Stimulated activated CD4-positive, alpha-beta T cell treated with anti-CD3 and anti-CD28 coated beads, Interleukin-4, amount 100 ng/mL, for 24 hours (primary cell): ENCODE measurements at places on chromosomes 16 and 17.

- no peak for DNase-seq
Observed at GRCh38 chr17:16820161-16820877, 130.3 kb downstream of the CCDC144A start.

DNA sequence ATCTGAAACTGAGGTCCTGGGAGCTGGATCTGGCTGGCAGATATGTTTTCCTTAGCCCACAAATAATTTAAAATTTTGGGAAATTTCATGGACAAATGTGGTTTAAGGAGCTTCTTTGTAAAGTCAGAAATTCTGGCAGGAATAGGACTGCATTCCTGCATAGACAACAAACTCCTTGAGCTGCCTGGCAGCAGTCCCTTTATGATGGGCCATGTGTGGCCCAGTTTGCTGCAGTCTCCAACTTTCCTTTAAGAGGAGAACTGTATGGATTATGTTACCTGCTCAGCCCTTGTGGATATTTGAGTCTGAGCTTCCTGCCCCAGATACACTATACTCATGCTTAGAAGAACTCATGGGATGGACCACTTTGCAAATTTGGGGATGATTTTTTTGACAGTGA lies 48.5 kb upstream of the HS3ST2 start:
- DNase-seq = no peak

- DNase-seq = no peak
Observed at GRCh38 chr17:61255647-61256046, 144.0 kb upstream of the TBX2 start.

GRCh38 chr17:79355165-79355564 lies 255.7 kb downstream of the RBFOX3 start:
- DNase-seq = no peak

GRCh38 chr17:54736573-54736972 lies 164.1 kb upstream of the TOM1L1 start:
- no peak for DNase-seq

- no peak for DNase-seq
Observed at GRCh38 chr17:8412089-8412488, 14.5 kb upstream of the RNF222 start.

- no peak for DNase-seq
Observed at GRCh38 chr16:88772871-88773811, 11.9 kb downstream of the PIEZO1 start.

GRCh38 chr16:66984892-66985311 lies 3.5 kb upstream of the CES4A start:
- DNase-seq = peak; percentile 72

GRCh38 chr17:17347956-17348871 lies 45.0 kb downstream of the NT5M start:
- DNase-seq = no peak

DNA sequence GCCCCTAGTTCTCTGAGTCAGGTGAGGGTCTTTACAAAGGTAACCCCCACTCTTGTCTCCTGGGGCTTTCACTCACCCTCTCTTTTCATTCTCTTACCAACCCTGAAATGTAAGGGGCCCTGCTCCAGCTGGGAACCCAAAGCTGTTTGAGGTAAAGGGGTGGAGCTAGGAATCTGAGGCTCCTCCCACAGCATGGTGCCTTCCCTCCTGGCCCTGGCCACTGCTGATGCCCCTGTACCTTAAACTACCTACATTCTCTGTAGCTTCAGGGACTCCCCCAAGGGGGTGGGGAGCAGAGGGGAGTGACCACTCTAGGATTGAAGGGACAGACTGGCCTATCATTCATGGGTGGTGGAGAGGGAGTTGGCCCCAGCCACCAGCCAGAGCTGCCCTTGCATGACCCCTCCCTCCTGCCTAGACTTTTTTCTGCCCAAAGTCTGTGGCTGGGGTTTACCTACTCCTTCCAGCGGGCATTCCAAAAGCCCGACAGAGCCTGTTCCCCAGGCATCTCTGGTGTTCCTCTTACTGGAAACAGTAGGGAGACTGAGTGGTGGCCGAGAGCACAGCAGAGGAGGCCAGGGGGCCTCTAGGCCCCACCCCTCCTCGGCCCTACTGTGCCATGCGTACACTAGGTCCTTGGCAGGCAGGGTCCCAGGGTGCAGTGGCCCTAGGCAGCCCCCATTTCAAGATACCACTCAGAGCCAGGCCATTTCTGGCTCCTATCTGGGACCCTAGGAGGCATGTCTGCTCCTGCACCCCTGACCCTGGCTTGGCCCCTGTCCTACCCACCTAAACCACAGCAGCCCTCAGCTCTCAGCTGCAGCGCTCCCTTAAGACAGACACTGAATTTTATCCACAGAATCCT lies 9.5 kb downstream of the DOK4 start:
- DNase-seq = no peak
